Astrocyte of the spinal cord (primary cell): ENCODE measurements at places on chromosomes 11 and 22.

GRCh38 chr11:120652705-120653335, 141.3 kb downstream of the GRIK4 start:
- DNase-seq: no peak

DNA sequence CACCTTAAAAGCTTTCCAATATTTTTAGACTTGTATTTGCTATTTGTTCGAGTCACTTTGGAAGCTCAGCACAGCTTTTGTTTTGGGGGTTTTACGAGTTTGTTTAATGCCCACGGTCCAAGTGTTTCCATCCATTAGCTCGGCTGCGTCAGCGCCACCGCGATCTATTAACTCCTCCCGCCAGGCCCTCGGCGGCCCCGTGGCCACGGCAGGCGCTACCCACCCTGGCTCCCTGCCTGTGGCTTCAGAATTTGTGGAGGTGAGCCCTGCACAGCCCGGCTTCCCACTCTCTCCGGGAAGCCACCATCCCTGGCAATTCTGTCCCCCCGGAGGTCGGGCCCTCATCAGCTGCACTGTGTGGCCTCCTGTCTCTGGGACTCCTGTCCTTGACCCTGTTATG, 648.5 kb downstream of the BRD1 start:
- DNase-seq: no peak

- DNase-seq: peak; percentile 79
These were observed 648 bp downstream of the FOSL1 start for GRCh38 chr11:65899356-65900124.

DNA sequence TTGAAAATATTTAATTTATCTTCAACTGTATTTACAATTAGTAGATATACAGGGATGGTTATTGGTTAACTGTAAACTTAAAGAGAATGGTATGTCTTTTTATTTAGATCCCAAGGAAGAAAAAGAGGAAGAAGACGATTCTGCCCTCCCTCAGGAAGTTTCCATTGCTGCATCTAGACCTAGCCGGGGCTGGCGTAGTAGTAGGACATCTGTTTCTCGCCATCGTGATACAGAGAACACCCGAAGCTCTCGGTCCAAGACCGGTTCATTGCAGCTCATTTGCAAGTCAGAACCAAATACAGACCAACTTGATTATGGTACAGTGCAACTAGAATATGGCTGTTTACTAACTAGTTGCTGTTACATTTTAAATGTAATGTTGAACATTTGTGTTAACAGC, 12.7 kb upstream of the CNTF start:
- DNase-seq: no peak

GRCh38 chr11:102600666-102601065, 24.5 kb downstream of the MMP20 start:
- no peak for DNase-seq

DNA sequence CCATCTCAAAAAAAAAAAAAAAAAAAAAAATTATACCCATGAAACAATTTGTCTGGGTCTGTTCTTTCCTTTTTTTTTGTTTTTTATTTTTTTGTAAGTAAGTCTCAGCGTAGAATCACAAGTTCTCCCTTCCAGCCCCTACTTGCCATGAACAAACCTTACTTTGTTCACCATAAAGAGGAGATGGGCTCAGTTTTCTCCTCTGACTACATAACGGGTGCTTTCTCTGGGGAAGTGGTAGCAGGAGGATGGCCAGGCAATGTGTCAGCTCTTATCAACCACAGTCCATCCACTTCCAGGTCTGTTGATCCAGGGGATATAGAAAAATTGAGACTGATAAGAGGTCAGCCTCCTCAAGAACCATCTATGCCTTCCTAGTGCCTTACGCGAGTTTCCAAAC, 11.0 kb downstream of the ASCC2 start:
- DNase-seq: no peak

GRCh38 chr11:33859306-33859705, 32.6 kb downstream of the LMO2 start:
- DNase-seq: no peak

DNA sequence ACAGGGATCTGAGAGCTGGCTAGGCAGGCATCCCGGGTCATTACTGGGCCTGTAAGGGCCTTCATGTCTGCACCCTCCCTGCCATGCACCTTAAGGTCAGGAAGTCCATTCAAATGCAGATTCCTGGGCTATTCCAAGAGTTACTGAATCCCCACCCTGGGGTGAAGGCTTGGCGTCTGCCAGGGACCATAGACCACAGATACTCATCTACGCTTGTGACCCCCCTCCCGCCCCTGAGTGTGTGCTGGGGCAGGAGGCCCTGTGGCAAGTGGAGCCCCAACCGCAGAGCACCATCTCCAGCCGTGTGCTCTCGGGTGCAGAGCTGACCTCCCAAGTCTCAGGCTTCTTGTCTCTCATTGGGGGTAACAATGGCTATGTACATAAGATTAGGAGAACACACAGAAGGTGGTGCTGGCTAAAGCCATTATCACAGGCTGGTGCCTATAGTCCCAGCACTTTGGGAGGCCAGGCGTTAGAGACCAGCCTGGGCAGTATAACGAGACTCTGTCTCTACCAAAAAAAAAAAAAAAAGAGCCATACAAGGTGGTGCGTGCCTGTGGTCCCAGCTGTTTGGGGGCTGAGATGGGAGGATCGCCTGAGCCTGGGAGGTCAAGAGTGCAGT, 19.1 kb upstream of the KCNQ1OT1 start:
- no peak for DNase-seq

DNA sequence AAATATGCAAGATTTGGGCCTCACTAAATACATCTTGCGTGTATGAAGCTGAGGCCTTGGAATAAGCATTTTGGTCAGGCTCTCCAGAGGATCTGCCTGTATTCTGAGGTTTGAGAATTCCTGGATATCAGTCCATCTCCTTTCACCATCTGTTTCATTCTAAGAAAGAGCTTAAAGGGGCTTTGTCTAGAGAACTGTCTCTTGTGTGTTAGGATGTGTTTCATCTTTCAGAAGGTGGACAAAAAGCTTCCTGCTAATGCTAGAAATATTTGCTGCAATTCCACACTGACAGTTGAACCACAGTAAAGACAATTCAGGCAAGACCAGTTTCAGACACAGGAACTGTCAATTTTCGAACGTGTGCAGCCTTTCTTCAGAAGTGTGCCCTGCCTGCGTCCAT, 185.4 kb downstream of the DBX1 start:
- no peak for DNase-seq

GRCh38 chr11:126024123-126024522, 38.5 kb downstream of the CDON start:
- no peak for DNase-seq

GRCh38 chr22:44526779-44527126, 28.7 kb upstream of the RTL6 start:
- no peak for DNase-seq

DNA sequence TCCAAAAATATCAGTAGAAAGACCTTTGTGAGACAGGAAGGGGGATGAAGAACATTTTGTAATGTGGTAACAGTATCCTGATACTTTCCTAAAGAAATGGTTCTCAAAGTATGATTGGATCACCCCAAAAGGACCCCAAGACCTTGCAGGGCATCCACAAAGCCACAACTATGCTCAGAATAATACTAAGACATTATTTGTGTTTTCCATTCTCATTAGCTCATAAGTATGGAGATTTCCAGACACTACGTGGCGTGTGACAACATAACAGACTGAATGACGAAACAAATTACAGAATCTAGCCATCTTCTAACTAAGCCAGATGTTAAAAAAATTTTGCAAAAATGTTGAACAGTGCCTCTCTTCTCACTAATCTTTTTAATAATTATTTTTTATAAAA, 24.9 kb downstream of the CHEK2 start:
- peak; percentile 18 for DNase-seq

DNA sequence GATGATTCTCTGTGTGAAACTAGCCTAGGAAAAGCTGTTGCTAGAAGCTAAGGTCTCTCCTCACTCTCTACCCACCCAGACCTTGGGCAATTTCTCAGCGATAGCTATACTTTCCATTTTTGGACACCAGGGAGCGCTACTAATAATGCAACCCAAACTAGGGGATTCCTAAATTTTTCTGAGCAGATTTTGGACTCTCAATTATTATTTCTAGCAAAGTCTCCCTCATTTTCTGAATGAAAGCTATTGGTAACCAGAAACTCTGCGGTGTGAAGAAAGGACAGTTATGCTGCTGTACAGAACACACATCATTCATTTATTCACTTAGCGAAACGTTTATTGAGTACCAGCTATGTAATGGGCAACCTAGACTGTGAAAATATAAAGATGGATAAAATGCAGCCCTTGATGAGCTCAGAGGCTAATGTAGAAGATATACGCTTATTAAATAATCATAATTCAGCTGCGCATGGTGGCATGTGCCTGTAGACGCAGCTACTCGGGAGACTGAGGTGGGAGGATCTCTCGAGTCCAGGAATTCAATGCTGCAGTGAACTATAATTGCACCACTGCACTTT, 6.1 kb upstream of the STIM1 start:
- peak; percentile 48 for DNase-seq

GRCh38 chr11:128903248-128904061, 12.3 kb downstream of the KCNJ5 start:
- DNase-seq: peak; percentile 16
